NCI-H1436 treated with DMSO at 0.1 percent for 48 hours (cell line): ENCODE measurements at places on chromosomes 5 and 9.

DNA sequence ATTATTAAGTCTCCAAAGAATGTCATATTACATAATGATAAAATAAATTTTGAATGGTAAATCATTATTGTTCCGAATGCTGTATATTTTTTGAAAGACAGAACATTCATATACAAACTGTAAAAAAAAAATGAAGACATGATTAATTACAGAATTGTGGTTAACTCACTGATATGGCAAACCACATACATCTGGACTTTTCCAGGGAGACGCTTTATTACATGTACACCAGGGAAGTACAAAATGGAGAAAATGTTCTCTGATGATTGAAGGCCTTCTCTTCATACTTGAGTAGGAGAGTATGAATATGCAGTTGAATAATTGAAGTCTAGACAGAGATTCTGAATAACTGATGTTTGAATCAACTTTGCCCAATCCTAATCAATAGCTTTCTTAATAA, 1886.9 kb downstream of the EFNA5 start:
- DNase-seq = no peak

DNA sequence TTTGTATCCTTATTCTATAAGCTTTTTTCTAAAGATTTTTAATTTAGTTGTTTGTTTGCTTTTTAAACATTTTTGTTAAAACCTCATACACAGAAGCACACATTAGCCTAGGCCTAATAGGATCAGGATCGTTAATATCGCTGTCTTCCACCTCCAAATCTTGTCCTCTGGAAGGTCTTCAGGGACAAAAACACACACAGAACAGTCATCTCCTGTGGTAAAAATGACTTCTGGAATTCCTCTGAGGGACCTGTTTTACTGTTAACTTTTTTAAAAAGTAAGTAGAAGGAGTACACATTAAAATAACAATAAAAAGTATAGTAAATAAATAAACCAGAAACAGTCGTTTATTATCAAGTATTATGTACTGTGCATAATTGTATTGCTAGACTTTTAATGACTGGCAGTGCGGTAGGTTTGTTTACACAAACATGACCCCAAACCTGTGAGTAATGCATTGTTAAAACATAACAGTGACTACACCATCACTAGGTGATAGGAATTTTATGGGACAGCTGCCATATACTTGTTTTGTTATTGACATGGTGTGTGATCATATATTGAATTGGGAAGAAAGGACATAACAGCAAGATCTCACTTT, 109.6 kb downstream of the ZCCHC7 start:
- no peak for DNase-seq

- no peak for DNase-seq
These were observed 68.6 kb upstream of the IL17B start for GRCh38 chr5:149447373-149448367.

- no peak for DNase-seq
These were observed 39.6 kb downstream of the RGS3 start for GRCh38 chr9:113503131-113503541.

- no peak for DNase-seq
These were observed 30.6 kb upstream of the SMU1 start for GRCh38 chr9:33106827-33107621.

- no peak for DNase-seq
These were observed 499 bp upstream of the TMEM232 start for GRCh38 chr5:110727025-110727314.

DNA sequence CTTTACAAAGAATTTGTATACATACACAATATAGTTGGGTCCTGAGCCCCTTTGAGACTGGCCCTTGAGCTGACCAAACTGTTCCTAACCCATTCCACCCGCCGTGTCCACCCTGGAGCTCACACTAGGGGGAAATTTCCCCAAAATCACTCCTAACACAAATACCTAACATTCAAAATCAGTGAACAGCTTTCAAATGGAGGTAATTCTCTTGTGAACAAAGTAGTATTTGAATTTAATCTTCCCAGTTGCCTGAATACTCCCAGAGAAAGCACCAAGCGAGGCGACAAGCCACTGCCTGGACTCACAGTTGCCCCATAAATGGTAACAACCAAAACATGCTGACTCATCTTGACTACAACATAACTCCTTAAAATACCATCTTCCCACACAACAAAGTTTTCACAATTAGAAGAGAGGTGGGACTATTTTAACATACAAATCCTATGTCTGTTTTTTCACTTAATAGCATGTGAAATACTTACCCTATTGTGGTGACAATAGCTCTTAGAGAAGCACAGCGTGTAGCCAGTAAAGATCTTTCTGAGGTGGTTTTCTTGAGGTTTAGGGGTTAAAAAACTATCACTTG, 31.7 kb upstream of the SCAMP1 start:
- no peak for DNase-seq

DNA sequence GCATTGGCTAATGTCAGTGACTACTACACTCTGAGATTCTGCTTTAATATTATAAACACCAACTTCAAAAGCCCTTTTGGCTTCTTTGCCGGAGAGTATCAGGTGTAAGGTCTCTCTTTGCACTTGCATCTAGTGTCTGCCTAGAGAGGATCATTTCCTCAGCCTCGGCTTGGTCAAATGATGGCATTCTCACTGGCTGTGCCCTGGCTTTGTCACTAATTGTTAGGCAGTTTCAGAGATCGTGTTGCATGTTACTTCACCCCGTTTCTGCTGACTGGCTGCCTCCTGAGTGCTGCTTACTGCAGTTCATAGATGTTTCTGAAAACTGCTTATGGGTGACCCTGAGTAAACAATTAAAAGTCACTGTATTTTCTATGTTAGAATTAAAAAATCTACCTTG, 48.8 kb downstream of the SLC1A3 start:
- no peak for DNase-seq
